ENCODE measurements at places on chromosomes 1 and 21. TPM values are rescaled to one million over a fixed set of nuclear protein-coding genes. Genes with fewer than 3 reads are reported as not detected.

The AURKAIP1 gene
- 83.2 TPM for total RNA-seq

The PCP4 gene
- total RNA-seq, result not detected

The GART gene
- total RNA-seq, result 45.2 TPM

The DMBX1 gene
- total RNA-seq, result not detected

The HAO2 gene
- not detected for total RNA-seq

The UCHL5 gene
- total RNA-seq, result 12.9 TPM

The DNAH14 gene
- 3.5 TPM for total RNA-seq

The CRYAA gene
- total RNA-seq, result not detected

The TRNP1 gene
- 3.1 TPM for total RNA-seq

GRCh38 chr1:179038528-179039281 is 13.0 kb downstream of the FAM20B start:
- DNase-seq, result no peak

DNA sequence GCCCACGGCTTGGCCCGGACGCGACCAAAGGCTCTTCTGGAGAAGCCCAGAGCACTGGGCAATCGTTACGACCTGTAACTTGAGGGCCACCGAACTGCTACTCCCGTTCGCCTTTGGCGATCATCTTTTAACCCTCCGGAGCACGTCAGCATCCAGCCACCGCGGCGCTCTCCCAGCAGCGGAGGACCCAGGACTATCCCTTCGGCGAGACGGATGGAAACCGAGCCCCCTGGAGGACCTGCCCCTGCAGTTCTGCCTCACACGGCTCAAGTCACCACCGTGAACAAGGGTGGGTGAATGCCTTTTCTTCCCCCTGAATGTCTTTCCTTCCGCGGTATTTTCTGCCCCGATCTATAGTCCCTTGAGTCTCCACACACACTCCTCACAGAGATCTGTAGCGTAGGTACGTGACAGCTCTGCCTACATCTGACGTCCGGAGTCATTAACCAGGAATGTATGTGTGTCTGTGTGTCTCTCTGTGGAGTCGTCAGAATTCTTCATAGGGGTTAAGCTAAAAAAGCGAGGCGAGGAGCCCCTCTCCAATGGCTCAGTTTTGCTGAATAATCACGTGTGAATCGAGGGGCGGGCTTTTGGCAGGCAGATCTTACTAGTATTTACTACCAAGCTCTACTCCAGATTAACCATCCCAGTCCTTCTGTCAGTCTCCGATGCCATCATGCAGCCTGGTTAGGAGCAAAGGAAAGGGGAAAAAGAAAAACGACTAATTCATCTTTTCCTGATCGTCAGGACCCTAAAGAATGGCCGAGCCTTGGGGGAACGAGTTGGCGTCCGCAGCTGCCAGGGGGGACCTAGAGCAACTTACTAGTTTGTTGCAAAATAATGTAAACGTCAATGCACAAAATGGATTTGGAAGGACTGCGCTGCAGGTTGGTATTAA is at the start of gene CDKN2C:
Gene CDKN2C, plus strand, starts transcription at position 635 of the 898 bp plus-strand sequence. Its CDS starts 124 bp downstream, at position 759.
- DNase-seq, result peak; percentile 82

- DNase-seq, result no peak
Measured at GRCh38 chr21:44533121-44533890, 6.7 kb downstream of the KRTAP10-1 start.

DNA sequence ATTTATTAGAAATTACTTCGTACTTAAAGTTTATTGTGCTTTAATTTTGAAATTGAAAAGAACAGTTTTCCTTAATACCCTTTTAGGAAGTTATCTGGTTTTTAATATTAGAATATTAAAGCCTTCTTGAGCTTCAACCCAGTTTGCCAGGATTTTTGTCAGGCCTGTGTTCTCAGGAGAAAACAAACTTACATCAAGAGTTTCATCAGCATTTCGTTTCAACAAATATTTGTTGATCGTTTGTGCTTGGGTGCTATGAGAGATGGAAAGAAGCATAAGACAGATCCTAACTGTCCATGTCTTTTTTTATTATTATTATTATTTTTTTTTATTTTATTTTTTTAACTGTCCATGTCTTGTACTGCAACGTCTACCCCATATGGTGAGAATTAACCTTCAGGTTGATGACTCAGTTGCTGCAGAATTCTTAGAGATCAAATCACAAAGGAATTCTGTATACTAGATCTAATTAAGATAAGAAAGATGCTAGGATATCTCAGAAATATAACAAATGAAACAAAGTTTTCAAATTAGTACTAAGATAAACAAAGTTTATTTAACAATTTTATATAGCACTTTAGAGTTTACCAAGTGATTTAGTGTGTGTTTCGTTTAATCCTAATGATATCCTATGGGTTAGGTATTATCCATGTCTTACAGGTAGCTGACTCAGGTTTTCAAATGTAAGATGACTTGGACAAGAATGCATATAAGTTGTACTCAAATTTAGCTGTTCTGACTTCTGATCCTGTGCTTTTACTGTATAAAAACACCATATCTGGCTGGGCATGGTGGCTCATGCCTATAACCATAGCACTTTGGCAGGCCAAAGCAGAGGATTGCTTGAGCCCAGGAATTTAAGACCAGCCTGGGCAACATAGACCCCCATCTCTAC is 14.3 kb downstream of the FBXO28 start:
- DNase-seq, result peak; percentile 29

DNA sequence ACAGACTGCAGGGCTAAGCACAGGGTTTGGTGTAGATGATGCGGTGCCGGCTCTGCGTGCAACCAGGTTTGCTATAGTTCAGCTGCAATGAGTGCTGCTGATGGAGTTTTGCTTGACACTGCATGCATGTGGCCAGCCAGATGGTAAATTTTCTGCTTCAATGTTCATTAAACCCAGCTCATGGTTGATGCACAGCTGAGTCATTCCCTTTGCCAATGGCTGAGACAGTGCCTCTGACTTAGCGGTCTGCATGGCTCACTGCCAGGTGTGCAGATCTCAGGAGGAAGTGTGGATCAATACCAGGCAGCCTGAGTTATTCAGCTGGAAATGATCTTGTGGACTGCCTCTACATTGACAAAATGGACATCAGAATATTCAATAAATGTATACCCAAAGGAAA is 172.7 kb upstream of the ZP4 start:
- no peak for DNase-seq

DNA sequence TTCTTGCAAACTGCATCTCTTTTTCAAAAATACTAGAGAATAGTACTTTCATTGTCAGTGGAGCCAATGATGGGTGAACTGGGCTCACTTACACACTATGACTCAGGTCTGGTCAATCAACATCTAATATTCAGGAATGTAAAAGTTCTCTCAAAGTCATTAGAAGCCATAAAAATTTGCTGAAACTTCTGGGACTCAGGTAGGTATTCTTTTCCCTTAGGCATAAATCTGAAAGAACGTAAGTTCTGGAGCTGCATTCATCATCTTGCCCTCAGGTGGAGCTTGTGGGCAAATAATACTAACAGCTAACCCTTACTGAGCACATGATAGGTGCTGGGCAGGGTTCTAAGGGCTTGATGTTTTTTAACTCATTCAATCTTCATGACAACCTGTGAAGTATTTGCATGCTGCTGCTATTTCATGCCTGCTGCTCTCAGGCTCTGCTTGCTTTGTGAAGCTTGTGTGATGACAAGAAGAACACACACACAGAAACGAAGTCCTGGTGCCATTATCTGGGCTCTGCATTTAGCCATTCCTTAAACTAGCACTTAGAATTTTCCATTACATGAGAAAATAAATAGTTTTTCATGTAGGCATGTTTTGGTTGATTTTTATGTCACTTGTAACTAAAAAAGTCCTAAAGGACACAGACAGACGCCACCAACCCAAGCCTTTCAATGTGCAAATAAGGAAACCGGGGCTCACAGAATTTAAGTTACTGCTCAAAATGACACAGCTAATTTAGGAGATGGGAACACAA is 394.2 kb upstream of the LYPLAL1 start:
- DNase-seq, result no peak

- no peak for DNase-seq
Measured at GRCh38 chr1:112318263-112318662, 77.8 kb upstream of the CTTNBP2NL start.

DNA sequence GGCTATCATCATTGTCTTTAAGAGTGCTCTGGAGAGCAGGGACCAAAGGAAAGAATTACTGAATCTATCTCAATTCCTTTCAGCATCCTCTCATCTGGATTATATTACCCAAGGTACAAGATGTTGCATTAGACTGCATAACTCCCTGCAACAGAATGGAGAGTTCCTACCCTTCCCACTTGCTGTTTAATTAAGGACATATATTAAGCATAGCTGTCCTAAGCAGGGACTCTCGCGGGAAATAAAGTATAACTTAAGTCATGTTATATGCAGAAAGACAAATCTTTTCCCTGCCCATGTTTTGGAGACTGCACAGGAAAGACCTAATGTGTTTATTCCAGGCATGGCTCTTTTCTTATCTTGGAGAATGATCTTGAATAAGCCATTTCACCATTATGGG is 6.8 kb upstream of the JAM2 start:
- DNase-seq, result no peak

DNA sequence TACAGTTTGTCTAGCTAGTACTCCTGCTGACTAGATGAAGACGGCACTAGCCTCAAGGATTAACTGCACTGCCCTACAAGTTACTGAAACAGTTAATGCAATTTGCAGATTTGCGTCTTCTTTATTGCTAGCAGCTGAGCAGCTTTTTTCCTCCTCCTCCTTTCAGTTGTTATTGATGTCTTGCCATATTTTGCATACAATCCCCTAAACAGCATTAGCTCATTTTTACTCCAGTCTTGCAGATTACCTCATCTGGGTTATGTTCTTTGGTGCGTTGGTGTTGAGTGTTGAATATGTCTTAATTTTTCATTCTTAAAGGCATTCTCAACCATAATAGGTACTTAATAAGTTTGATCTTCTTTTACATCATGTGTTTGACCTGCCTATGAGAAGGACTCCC is 363.4 kb upstream of the LYPLAL1 start:
- DNase-seq, result peak; percentile 8

GRCh38 chr1:171899838-171900237 is 58.5 kb downstream of the DNM3 start:
- no peak for DNase-seq

- DNase-seq, result no peak
Measured at GRCh38 chr1:51497340-51497739, 21.7 kb downstream of the EPS15 start.

DNA sequence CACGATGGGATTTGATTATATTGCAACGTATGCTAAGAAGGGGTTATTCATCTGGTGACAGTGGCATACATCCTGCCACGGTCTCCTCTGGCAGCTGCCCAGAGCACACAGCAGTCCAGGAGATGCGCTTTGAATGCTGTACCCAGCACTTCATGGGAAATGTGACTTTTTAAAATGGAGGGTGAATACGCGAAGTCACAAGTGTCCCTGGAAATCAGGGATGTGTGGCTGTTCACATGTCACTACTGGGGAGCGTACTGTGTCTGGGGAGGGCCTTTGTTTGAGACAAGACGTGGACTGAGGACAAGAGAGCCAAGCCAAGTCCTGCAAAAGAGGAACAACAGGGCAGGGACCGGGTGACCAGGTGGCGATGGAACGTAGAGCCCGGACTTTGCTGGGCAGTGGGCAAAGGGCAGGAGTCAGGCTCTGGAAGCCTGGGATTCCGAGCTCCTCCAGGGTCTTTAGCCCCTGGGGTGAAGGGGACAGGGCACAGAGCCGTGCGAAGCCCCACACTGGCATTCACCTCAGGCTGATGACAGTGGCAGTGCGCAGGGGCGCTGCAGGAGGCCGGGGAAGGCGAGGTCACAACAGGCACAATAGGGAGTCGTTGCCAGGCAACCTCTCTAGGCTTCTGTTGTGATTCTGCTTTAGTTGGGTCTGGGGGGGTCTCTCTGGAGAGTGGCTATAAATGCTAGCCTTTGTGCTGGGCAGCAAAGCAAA is 11.4 kb upstream of the ZBTB21 start:
- no peak for DNase-seq

DNA sequence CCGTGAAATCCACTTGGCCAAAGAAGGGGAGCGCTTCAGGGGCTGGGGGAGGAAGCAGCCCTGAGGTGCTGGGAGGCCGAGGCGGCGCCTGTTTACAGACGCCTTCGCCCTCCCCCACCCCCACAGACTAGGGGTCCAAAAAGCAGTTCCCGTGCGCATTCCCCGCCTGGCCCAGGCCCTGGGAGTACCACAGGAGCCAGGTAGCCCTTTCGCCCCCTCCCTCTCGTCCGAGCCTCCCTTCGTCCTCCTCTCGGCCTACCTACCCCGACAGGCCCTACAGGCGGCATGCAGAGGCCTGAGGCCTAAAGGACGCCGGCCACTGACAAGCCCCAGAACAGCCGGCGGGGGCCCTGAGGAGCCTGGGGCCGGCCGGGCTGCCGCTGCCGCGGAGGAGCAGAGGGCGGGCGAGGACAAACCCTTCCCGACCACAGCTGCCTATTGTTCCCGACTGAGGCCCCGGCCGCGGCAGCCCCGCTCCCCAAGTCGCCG is 522 bp downstream of the RC3H1 start:
- peak; percentile 55 for DNase-seq

DNA sequence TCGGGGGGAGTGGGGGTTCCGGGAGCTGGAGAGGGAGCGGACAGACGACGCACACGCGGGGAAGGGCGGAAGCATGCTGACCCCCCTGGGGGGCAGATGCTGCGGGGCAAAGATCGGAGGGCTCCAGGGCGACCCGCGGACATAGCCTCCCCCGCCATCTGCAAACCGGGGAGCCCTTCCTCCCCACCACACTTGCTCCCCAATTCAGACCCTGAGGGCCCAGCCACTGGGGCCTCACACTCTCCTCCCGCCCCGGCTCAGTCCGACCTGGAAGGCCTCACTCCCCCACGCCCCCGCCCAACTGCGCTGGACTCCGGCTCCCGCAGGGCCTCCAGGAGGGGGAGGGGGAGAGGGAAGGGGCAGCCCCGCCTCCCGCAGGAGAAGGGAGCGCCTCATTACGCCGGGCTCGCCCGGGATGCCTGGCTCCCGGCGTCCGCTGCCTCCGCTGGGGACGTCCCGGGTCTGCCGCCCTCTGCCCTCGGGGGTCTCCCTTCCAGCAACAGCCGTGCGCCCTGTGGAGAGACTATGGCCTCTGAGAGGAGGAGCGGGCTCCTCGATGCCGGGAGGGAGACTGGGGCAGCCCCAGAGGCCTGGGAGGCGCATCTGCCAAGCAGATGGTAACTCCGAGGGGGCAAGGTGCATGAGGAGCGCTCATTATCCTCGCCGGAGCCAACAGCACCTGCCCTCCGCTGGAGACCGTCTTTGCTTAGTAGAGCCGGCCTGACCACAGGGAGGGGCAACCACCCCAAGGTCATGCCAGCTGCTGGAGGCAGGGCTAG is 636 bp upstream of the CAMK2N1 start:
- peak; percentile 18 for DNase-seq

GRCh38 chr1:16145030-16145661 is 10.7 kb downstream of the EPHA2 start:
- DNase-seq, result peak; percentile 95

GRCh38 chr1:16042096-16042495 is 1.5 kb upstream of the CLCNKB start:
- DNase-seq, result no peak

Measured in lung microvascular endothelial cell (primary cell).